Kidney (tissue), 22 donors: ENCODE measurements at places on chromosomes 4 and X.
A peak's percentile ranks its signal among the peaks of the same experiment; 100 is the strongest.

DNA sequence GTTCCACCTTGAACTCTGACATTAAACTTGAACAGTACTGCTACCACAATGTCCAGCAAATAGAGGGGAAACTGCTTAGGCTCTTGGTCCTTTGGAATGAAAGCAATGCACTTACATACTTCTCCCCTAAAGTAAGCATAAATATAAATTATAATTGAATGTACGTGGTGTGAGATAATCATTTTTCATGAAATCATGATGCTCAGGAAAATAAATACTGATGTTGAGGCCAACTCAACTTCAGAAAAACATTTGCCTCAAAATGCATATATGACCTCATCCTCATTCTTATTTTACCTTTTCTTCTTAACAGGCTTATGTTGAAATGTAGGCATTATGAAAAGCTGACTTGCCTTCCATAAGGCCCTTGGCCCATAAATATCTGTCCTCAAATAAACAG lies 166.3 kb downstream of the KDR start:
- no peaks in the 10 kb centered on the region for H3K27me3 ChIP-seq
- no peaks in the 10 kb centered on the region for H3K36me3 ChIP-seq
- no peak overlapping the region for H3K27ac ChIP-seq
- no peak for DNase-seq

- H3K4me1 ChIP-seq = no peaks in the 10 kb centered on the region
- no peak overlapping the region for H3K4me3 ChIP-seq
- H3K27ac ChIP-seq = no peak overlapping the region
- no peak for DNase-seq
- H3K36me3 ChIP-seq = no peaks in the 10 kb centered on the region
Observed at GRCh38 chr4:98470366-98470765, 188.0 kb downstream of the TSPAN5 start.

DNA sequence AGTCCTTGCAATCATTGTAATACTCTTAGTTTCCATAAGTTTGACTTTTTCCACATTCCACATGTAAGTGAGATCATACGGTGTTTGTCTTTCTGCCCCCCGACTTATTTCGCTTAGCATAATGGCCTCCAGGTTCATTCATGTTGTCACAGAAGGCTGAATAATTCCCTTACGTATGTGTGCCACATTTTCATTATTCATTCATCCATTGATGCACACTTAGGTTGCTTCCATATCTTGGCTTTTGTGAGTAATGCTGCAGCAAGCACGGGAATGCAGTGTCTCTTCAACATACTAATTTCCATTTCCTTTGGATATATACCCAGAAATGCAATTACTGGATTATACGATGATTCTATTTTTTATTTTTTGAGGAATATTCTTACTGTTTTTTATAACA lies 22.0 kb upstream of the VEGFC start:
- no peaks in the 10 kb centered on the region for H3K4me1 ChIP-seq
- no peaks in the 10 kb centered on the region for H3K27me3 ChIP-seq
- no peak for DNase-seq

DNA sequence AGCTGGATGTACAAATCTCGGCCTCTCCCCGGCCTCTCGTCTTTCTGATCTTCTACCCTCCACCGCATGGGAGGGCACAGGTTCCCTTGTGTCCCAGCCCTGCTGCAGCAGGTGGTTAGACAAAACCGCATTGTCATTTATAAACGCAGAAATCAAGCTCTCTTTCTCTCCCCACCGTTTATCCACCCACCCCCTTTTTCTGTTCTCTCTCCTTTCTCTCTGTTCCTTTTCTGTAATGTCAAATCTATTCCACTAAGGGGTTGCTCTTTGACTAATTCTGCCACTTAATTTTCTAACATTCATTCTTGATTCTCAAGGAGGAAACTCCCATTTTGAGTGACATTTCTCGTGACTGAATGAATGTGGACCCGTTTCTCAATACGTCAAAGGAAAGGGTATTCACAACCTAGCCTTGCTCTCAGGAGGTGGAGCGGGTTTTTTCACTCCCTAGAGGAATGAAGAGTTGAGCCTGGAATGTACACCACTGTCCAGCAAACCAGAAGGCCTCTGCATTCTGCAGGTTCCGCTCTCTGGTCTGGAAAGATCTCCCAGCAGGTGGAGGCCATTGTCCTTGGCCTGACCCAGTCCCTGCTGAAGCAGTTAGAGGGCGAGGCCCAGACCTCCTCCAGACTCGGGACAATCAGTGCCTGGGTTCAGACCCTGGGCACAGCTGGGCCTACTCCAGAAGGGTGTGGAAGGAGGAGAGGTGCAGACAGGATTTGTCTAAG lies 70.9 kb upstream of the ENPP6 start:
- no peaks in the 10 kb centered on the region for H3K4me1 ChIP-seq
- H3K36me3 ChIP-seq = no peaks in the 10 kb centered on the region
- no peak overlapping the region for H3K27ac ChIP-seq
- DNase-seq = no peak

DNA sequence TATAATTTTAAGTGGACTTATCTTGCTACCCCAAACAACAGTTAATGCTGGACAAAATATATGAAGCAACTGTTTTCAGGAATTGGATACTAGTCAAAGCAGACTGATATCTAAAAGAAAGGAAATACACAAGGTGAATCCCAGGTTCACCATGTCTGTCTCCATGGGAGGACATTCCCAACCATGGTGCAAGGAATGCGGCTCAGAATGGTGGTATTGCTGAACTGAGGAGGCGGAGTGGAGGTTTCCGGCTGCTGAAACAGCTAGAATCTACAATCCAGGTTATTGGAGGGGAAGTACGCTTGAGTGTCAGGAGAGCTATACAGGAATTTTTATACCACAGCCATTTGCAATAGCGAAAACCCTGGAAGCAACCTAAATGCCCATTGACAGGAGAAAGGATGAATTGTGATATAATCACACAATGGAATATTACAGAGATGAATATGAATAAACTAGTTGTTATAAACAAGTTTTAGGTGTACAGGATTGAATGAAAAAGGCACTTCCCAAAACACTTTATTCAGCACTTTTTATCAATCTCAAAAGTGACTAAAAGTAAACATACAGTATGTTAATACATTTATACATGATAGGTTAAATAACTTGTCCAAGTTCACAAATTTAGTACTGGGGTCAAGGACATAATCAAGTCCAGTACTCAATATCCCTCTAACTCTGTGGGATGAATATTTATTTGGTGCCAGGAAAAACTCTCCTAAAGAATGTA lies 9.0 kb downstream of the HMGB2 start:
- H3K27me3 ChIP-seq = no peaks in the 10 kb centered on the region
- no peaks in the 10 kb centered on the region for H3K4me1 ChIP-seq
- no peak for DNase-seq
- H3K27ac ChIP-seq = no peak overlapping the region
- H3K4me3 ChIP-seq = no peak overlapping the region

- DNase-seq = no peak
- no peaks in the 10 kb centered on the region for H3K36me3 ChIP-seq
- H3K27ac ChIP-seq = no peak overlapping the region
- peak overlapping the region; percentile 60 for H3K4me3 ChIP-seq
- no peaks in the 10 kb centered on the region for H3K27me3 ChIP-seq
- H3K4me1 ChIP-seq = no peaks in the 10 kb centered on the region
Observed at GRCh38 chr4:153684971-153685371, 891 bp downstream of the TLR2 start.

DNA sequence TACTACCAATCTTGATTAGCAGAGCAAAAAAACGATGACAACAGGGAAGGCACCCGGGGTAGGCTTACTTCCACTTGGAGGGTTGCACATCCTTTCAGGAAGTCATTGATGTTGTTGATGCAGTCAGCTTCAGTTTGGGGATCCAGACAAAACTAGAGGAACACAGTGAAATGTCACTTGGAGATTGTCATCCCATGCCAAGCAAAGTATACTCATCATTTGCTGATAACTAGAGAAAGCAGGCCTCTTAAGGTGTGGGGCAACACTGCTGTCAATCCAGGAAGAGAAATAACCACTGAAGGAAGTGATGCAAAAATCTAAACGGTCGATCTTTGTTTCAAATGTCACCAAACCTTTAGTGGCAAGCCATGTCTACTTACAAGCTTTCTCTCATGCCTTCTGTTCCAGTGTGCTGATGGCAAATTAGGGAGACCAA lies 1.4 kb downstream of the ARHGEF6 start:
- H3K4me1 ChIP-seq = no peaks in the 10 kb centered on the region
- H3K36me3 ChIP-seq = no peaks in the 10 kb centered on the region
- peak overlapping the region; percentile 69 for H3K27ac ChIP-seq
- H3K27me3 ChIP-seq = no peaks in the 10 kb centered on the region
- DNase-seq = no peak
- peak overlapping the region; percentile 34 for H3K4me3 ChIP-seq

DNA sequence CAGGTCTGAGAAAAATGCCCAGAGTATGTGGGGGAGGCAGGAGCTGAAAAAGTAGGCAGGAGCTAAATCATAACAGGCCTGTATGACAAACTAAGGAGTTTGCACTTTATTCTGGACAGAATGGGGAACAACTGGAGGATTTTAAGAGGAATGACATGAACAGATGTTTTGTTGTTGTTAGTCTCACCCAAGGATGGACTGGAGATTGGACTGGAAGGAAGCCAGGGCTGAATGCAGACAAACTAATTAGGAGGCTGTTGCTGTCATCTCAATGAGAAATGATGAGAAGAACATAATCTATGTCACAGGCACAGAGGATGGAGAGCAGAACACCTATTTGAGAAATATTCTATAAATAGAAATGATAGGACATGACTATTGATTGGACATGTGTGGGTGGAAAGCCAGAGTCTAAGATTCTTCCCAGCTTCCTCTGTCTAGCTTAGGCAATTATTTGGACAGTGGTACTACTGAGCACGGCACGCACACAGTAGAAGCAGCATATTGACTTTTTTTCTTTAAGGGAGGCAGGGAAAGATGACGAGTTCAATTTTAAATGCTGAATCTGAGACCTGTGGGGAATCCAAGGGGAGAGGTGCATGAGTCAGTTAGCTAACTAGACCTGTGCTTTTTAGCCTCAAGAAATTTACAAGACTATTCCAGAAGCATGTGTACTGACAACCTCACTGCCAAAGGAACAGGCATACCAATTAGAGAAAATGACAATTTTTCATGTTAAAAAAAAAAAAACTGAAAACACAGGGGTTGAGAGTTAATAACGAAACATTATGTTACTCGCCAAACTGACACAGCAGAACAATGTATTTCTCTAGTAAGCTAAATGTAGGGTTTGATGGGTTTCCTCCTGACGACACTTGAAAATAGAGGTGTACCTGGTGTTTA lies 963 bp upstream of the USO1 start:
- peak overlapping the region; percentile 99 for H3K4me3 ChIP-seq
- H3K27me3 ChIP-seq = no peaks in the 10 kb centered on the region
- peak overlapping the region; percentile 84 for H3K27ac ChIP-seq
- no peaks in the 10 kb centered on the region for H3K36me3 ChIP-seq
- no peak for DNase-seq

GRCh38 chr4:182555997-182556418 lies 312.8 kb downstream of the TENM3 start:
- no peaks in the 10 kb centered on the region for H3K4me1 ChIP-seq
- peak; percentile 53 for DNase-seq
- no peaks in the 10 kb centered on the region for H3K27me3 ChIP-seq
- no peak overlapping the region for H3K4me3 ChIP-seq
- no peak overlapping the region for H3K27ac ChIP-seq

DNA sequence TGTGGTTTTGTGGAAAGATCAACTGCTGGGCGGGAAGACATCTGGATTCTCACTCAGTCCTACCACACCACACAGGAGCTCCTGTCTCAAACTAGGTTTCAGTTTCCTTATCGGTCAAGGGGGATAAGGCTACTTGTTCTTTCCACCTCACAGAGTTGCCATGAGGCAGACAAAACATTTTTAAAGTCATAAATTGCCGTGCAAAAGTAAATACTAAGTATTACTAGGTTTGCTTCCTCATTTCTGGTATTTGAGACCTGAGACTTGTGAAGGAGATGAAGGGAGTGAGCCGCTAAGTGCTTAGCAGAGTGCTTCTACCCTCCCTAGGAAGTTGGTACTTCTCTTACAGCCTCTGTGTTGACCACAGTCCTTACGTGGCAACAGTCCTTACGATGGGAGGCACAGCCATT lies 1.5 kb downstream of the LAP3 start:
- H3K36me3 ChIP-seq = peaks cover 21% of the 10 kb centered on the region
- H3K27ac ChIP-seq = peak overlapping the region; percentile 98
- DNase-seq = no peak
- H3K4me3 ChIP-seq = peak overlapping the region; percentile 69

GRCh38 chr4:182918791-182919302 lies 1.7 kb upstream of the DCTD start:
- H3K4me3 ChIP-seq = no peak overlapping the region
- H3K27ac ChIP-seq = no peak overlapping the region
- H3K36me3 ChIP-seq = peaks cover 8% of the 10 kb centered on the region
- no peak for DNase-seq
- no peaks in the 10 kb centered on the region for H3K4me1 ChIP-seq
- H3K27me3 ChIP-seq = no peaks in the 10 kb centered on the region

DNA sequence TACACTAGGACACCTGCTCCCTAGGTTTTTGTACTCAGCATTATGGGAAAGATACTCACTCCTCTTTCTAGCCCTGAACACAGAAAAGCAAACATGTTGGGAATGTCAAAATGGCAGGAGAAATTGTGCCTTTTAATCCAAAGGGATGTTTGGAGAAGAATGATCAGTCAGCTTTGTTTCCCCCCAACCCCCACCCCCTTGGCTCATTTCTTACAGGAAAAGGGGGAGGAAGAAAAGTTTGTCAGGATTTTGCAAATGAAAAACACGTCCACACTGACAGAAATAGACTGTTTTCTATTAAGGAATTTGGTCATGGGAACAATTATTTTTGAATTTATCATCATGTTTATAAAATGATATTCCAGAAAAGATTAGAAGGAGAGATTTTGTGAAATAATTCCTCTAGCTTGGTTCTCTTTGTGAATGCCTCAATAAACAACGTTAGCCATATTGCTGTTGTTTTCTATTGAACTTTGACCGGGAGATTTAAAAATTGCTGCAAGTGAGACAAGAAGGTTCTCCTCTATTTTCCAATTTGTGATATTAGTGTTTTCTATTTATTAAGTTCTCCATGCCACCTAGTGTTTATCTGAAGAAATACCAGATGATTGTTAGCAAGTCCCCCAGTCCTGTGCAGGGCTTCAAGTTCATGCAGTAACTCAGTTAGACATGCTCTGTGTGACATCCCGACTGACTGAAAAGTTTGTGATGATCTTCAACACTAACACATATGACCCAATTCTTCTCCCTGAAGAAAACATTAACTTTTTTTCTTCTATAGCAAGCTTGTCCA lies 31.3 kb upstream of the TFDP3 start:
- no peaks in the 10 kb centered on the region for H3K27me3 ChIP-seq
- no peaks in the 10 kb centered on the region for H3K36me3 ChIP-seq
- no peak overlapping the region for H3K4me3 ChIP-seq
- H3K4me1 ChIP-seq = no peaks in the 10 kb centered on the region

DNA sequence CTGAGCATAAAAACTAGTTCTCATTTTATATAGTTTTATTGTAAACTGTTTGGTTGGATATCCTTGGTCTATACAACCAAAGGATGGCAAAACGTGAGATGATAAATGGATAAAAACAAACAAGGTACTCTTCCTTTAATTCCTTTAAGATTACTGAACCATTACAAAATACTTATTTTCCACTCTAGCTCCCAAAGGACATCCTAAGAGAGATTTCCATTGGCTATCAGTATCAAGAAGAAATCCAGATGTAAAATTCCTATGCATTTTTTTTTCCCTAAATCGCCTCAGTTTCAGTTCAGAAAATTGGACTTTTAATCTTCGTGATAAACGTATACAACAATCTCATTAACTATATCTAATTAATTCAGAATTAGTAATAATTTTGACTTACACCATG lies 2.3 kb downstream of the FBXL5 start:
- peak overlapping the region; percentile 59 for H3K27ac ChIP-seq
- DNase-seq = peak; percentile 15
